Neural progenitor cell (in vitro differentiated cells): ENCODE measurements at places on chromosomes 3 and 15.

GRCh38 chr3:65939801-65940246, 98.9 kb downstream of the MAGI1 start:
- no peak for DNase-seq

GRCh38 chr3:32848215-32848614, 30.4 kb downstream of the TRIM71 start:
- no peak for DNase-seq

DNA sequence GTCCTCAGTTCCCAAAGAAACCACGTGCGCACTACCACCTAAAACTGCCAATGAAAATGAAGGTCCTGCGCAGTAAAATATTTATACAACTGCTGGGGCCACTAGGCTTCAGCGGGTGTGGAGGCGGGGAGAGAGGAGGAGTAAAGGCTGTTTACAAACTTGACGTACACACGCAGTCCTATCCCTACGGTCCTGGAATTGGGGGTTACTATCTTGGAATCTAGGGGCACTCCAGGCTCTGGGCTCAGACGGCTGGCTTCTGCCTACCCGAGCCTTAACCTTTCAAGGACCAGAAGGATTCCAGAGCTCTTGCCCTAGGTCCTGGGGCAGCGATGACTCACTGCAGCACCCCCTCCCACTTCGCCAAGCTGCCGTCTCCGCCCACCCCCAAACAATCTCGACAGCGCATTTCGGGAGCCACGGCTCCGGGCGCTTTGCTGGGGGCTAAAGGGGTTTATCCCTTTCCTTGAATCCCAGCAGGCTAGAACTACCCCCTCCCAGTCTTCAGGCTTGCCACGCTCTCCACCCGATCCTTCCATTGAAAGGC, 3.0 kb downstream of the ADAMTS9 start:
- DNase-seq = peak; percentile 66

DNA sequence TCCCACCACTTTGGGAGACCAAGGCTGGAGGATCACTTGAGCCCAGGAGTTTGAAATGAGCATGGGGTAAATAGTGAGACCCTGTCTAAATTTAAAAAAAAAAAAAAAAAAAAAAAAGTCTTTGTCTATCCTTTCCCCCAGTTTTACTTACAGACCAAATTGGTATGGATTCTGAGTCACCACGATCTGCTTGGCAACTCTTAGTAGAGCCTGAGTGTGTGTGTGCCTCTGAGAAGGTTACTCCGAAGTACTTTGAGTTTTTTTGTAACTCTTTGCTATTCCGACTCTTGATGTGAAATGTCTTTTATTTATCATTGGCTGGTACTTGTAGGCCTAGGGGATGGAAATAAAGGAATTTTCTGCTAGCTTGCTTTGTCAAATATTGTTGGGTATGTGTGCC, 63.3 kb downstream of the RBM6 start:
- no peak for DNase-seq

GRCh38 chr3:71585887-71586809, 2.6 kb upstream of the FOXP1 start:
- DNase-seq = peak; percentile 15

DNA sequence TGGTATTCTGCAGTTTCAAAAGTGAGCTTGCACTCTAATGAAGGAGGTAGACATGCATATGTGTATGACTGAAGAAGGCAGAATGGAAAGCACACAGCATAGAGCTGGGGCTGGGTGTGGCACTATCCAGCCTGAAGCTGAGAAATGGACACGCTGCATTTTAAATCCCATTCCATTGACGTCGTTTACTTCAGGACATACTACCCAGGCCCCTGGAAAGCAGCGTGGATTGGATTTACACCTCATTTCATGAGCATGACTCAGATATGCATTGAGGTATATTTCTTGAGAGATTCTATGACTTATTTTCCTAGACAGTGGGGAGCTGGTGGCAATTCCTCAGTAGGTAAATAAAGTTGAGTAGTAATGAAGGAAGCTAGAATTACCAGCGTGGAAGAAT, 101.4 kb downstream of the ABI3BP start:
- no peak for DNase-seq

- DNase-seq = no peak
Observed at GRCh38 chr3:141725036-141725435, 13.1 kb upstream of the RNF7 start.

DNA sequence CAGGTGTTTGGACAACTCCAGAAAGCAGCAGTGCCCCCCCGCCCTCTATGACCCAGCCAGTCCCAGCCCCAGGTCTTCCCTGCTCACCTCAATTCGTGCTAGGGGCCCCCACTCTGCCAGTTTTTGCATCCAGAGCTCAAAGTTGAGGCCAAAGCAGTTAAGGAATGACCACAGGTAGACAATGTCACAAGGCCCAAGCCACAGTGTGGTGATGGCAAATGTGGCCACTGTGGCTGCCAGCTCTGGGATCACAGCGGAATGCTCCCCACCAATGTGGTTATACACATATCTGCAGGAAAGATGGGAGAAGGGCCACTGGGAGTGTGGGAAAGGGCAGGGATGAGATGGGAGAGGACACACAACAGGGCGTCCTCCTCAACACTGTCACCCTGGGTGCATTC, 8.2 kb downstream of the KLHL40 start:
- no peak for DNase-seq

DNA sequence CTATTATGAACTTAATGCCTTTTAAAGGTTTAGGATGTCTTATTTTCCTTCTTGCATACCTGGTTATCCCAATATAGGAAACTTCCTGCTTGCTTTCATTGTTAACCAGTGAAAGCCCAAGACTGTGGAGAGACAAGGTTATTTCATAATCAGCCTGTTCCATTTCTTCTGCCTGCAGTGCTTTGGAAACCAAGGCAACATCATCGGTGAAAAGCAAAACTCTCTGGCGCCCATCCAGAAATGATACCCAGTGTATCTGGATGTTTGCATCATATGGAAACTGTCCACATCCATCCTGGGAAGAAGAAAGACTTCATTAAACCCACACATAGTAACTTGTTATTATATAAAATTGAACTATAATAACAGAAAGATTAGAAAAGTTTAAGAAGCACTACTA, 170.1 kb downstream of the VPS13C start:
- DNase-seq = no peak

- no peak for DNase-seq
Observed at GRCh38 chr15:54150255-54150654, 172.0 kb downstream of the UNC13C start.

DNA sequence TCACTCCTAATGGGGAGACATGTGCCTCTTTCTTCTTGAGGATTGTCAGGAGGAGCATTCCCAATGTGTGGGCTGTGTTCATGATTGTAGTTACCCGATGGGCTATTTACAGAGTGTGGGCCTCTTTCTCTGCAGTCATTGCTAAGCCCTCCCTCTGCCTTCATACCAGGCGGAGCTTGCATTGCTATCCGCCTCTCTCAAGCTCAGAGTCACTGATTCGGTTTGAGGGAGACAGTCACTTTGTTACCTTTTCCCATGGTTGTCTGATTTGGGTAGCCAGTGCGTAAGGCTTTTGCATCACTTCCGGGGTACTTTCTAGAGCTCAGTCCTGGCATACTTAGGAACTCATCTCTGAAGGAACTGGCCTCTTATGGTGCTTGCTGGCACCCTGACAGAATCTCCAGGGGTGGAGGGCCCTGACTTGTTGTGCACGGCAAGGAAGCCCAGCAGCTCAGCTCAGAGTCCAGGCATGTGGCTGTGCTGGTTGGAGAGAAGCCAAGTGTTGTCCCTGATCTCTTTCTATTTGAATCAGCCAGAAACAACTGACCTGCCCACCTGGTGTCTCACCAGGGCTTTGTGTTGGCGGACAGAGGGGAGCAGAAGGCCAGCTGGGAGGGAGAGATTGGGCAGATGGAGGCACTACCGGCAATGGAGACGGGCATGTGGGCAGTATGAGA, 79.8 kb downstream of the EPHB1 start:
- no peak for DNase-seq

- DNase-seq = peak; percentile 47
Observed at GRCh38 chr3:157335233-157336076, 101.2 kb upstream of the PTX3 start.

- DNase-seq = no peak
Observed at GRCh38 chr15:49163678-49164077, 6.4 kb upstream of the GALK2 start.
